ENCODE measurements at places on chromosomes 3 and 15.
A peak's percentile ranks its signal among the peaks of the same experiment; 100 is the strongest.

- DNase-seq: peak; percentile 98
Measured at GRCh38 chr15:82540055-82540983, at the start of gene RPS17. TSS of gene RPS17 (minus strand) at chr15:82540457. CDS start at chr15:82540428, 29 bp downstream.

GRCh38 chr3:178960181-178960580, 111.4 kb downstream of the ZMAT3 start:
- no peak for DNase-seq

DNA sequence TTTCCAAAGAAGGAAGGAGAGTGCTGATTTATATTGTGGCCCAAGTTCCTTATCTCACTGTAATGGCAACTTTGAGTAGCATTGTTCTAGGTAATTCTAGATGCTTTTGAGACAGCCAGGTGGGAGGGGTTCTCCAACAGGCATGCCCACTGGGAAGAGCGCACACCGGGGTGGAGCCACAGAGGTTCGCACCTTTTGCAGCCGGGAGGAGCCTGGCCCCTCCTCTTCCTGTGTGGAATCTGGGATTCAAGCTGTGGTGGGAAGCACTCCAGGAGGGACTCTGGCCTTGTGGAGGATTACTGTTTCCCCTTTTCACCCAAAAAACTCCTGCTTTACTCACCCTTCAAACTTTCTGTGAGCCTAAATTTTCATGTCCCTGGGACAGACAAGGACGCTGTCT, 53.1 kb downstream of the CFAP20DC start:
- DNase-seq: no peak

GRCh38 chr3:140859592-140860336, 81.9 kb upstream of the SLC25A36 start:
- DNase-seq: no peak

DNA sequence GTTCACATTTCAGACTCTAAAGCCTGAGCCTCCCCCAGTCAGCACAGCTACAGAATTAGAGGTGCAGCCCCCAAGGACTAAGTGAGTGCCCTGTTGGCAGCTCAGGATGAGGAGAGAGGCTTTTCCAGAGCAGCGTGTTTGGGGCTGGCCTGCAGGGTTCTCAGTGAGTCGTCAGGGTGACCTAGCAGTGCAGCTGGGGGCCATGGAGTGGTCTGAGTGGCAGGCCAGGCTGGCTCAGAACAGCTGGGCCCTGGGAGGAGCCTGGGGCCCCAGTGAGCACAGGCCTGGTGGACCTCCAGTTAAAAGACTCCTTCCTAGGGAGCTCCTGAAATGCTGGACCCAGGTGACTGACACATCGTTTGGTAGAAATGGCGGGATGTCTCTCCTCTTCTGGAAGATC, 108.3 kb downstream of the SLC49A4 start:
- no peak for DNase-seq

- no peak for DNase-seq
Measured at GRCh38 chr15:92582206-92582605, 73.4 kb downstream of the FAM174B start.

Data from activated CD4-positive, alpha-beta T cell treated with anti-CD3 and anti-CD28 coated beads, Interleukin-2, Interleukin-4, amounts not matched to agents 100 ng/mL and 50 ng/mL, durations not matched to agents 16 hours and 8 hours (primary cell).